GDM1 (cell line): ENCODE measurements at places on chromosomes 7 and 10.

DNA sequence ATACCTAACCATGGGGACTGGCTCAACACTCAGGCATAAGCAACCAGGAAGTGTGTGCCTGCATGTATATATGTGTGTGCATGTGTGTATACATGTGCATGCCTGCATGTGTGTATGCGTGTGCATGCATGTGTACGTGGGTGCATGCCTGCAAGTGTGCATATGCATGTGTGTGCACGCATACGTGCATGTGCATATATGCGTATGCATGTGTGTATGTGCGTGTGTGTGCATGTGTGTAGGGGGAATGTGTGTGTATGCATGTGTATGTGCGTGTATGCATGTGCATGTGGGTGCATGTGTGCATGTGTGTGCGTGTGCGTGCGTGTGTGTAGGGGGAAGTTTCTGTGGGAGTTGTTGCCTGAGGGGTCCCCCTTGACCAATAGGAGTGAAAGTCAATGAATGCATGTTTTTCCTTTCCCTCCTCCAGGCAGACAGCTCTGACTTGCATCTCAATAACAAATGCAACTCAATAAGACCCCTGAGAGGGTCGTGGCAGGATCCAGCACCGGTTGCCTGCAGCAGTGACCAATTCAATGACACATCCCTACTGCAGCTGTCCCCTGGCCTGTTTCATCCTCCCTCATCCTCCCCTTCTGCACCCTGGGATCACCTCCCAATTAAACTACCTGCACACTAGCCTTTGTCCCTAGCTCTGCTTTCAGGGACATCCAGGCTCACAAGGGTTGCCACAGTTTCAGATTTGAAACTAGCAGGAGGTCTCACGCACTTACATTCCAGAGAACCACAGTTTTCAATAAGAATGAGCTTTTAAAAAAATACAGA is 27.0 kb upstream of the FZD8 start:
- DNase-seq, result no peak

- DNase-seq, result no peak
Measured at GRCh38 chr7:102101926-102102325, 184.7 kb upstream of the SH2B2 start.

DNA sequence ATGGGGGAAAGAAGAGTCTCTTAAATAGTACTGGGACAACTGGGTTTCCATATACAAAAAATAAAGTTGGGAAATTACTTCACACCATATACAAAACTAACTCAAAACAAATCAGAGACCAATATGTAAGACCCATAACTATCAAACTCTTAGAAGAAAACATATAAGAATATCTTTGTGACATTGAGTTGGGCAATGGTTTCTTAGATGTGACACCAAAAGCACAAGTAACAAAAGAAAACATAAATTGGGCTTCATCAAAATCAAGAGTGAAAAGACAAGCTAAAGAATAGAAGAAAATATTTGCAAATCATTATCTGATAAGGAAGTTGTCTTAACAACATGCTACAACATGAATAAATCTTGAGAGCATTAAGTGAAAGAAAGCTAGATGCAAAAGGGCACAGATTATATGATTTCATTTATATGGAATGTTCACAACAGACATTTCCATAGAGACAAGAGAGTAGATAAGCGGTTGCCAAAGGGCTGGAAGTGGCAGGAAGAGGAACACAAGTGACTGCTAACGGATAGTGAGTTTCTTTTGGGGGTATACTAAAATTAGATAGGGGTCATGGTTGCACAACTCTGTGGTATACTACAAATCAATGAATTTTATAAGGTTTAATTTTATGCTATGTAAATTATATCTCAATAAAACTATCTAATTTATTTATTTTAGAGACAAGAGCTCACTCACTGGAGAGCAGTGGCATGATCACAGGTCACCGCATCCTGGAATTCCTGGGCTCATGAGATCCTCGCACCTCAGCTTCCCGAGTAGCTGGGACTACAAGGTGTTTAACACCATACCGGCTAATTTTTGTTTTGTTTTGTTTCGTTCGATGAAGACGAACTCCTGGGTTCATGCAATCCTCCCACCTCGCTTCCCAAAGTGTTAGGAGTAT is 35.4 kb downstream of the JMJD1C start:
- no peak for DNase-seq

- DNase-seq, result no peak
Measured at GRCh38 chr7:11630355-11630754, 201.6 kb downstream of the THSD7A start.

GRCh38 chr7:156764016-156764669 is 123.6 kb downstream of the RNF32 start:
- no peak for DNase-seq

DNA sequence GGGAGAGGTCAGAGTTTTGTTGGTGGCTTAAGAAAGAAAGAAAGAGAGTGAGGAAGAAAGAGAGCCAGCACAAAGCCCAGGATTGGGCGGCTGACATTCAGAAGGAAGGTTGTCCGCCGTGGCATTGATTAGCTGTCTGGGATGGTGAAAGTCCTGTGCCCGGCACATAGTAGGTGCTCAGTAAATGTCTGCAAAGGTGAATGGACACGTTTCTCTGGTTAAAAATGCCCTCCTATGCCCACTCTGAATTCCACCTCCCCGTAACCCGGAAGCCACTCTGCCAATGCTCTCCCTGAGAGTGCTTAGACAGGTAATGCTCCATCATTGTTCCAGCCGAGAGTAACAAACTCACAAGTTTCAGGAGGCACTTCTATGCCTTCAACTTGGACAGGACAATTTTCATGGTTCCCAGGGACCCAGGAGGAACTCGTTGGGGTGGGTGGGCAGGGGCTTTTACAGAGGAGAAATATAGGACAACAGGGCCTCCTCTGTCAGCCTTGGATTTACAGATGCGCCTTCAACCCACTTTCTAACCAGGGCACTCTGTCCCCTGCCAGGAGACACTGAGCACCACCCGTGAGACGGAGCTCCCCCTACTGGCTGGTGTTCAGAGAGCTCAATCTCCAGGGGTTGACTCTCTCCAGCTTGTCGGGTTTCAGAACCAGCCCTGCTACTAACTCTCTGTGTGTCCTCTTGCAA is 411.5 kb upstream of the ZMIZ1 start:
- peak; percentile 64 for DNase-seq

GRCh38 chr7:10239695-10240345 is 733.9 kb upstream of the PHF14 start:
- DNase-seq, result no peak

DNA sequence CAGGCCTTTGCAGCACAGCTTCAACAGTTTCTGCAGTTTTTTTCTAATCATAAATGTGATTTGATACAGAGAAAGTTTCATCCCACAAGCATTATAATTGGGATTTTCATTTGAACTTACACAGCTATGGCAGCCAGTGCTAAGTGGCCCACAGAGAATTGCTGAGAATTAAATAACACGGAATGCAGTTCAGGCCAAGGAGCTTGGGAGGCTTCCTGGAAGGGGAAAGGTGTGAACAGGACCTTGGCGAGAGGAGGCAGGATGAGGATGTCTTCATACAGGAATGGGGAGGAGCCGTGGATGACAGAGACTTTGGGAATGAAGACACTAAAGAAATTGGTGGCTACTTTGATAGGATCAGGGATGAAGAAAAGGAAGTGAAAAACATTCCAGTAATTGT is 95.3 kb downstream of the ZNF22 start:
- no peak for DNase-seq
